ENCODE measurements at places on chromosomes 2 and 18.

GRCh38 chr2:18932853-18933252 lies 343.5 kb upstream of the NT5C1B start:
- DNase-seq, result no peak

DNA sequence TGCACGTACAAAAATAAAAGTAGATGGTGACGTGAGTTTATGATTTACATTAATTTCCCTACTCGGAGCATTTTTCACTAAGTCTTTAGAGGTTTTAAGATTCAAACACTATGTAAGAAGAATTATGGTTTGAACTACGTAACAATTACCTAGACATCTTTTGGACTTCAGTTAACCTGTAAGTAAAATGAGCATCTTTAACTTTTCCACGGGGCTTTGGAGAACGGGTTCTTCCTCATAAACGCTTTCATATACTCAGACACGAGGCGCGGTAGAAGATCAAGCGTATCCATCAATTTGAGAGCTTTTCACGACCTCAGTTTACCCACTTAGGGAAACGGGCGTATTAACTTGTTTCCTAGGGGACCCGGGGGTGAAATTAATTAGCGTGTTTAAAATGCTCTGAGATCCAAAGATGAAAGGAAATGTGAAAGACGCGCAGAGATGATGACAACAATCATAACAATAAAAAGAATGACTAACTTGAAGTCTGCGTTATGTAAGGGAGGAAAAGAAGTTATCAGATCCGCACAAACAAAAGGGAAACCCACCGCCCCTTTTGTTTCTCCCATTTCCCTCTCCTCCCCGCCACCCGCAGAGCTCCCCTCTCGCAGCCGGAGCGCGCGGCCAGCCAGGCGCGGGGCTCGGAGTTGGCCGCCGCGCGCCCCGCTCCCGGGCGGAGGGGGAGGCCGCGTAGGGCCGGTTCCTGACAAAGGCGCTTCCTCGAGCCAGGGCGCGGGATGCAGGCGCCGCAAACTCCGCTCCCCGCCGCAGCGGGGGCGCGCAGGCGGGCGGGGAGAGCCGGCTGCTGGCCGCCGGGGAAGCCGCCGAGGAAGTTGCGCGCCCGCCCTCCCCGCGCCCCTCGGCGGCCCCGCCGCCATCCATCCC lies 807 bp downstream of the PELI1 start:
- DNase-seq, result no peak

GRCh38 chr2:236946871-236947270 lies 138.8 kb upstream of the COPS8 start:
- DNase-seq, result no peak

GRCh38 chr2:134593519-134593918 lies 125.3 kb downstream of the TMEM163 start:
- DNase-seq, result no peak

DNA sequence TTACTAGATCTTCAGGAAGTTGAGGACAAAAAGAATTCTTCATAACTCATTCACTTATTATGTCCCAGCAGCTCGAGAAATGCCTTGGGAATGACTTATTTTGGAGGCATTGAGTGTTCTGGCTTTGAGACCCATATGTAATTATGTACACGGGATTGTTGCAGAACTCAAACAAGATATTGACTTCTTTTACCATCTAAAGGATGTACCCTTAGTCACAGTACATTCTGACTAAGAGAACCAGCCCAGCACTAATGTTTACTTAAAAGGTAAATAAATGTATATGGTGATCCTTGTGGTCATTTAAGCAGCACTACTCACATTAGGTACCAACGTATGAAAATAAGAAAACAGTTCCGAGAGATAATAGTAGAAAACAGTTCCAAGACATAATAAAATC lies 268.9 kb downstream of the ADCYAP1 start:
- DNase-seq, result no peak

DNA sequence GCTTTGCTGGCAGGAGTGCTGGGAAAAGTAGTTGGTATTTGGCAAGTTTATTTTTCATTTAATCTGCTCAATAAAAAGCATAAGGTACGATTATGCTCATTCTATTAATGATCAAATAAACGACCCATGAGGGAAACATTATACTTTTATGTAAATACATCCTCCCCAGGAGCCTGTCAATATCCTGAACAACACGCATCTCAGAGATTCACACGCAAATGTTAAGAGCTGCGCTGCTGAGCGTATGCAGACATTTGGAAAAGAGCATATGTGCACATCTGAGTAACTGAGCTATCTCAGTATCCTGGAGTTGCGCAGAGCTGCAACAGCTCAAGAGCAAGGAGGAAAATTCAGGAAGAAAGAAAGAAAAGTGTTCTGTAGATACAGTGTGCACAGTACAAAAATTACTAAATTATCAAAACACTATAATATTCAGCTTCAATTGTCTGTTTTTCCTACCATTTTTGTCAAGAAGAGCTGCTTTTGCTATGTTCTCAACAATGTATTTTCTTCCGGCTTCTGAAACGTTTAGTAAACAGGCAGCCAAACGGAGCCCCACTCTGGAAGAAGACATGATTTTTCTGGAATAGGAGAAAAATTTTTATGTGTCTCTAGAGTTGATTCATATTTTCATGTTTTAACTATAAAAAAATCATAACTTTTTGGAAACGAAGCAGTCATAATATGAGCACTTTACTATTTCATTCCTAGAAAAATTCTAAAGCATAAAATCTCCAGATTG lies 2.4 kb downstream of the FTCDNL1 start:
- DNase-seq, result no peak

DNA sequence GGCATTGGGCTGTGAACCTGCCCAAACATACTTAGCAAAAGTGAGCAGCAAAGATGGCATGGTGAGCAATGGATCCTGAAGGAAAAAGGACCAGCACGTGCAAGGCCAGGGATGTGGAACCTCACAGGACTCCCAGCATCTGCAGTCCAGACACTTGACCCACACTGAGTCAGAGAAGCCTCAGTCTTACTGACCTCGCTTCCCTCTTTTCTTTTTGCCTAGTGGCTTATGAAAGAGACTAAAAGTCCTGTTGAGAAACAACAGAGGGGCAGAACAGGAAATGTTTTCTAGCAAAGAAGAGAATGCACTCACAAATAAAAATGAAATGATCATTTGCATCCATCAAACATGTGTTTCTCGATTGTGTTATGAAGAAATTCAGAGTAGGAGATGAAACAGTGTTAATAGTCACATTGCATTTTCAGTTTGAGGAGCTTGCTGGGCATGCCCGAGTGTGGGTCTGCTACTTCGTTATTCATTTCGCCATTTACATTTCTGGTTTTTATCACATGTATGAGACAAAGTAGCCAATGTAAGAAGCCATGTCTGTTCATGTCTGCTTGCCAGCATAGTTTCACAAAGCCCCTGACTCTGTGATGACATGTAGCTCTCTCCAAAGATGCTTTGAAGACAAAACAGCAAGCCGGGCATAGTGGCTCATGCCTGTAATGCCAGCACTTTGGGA lies 118.4 kb downstream of the INO80D start:
- DNase-seq, result no peak

DNA sequence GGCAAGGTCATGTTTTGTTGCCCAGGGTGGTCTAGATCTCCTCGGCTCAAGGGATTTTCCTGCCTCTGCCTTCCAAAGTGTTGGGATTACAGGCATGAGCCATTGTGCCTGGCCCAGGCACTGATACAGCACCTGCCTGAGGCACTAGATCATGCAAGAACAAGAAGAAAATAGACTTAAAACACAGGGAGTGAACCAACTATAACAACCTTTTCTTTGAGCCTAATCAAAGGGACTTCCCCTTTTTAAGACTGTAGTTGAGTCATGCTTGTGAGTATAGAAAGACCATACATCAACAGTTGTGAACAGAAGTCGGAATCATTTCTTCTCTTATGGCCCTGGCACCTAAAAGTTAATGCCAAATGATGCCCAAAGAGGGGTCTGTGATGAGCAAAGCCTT lies 47.9 kb upstream of the MAPRE2 start:
- no peak for DNase-seq

GRCh38 chr2:124149571-124149970 lies 124.5 kb downstream of the CNTNAP5 start:
- no peak for DNase-seq

DNA sequence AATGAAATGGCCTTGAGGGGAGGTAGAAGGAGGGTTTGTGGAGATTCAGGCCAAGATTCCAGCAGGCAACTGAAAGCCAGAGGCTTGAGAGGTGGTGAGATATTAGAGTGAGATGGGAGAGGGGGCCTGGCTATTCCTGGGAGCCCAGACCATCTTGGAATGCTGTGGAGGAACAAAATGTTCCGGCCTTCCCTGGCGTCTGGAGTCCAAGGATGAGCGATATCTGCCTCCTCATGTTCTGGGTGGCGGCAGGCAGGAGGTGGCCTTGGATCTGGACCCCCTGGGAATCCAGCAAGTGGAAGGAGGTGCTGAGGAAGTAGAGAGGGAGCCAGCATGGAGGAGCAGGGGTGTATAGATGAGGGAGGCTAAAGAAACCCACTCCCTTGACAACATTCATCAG lies 335.9 kb downstream of the CYP26B1 start:
- DNase-seq, result no peak

DNA sequence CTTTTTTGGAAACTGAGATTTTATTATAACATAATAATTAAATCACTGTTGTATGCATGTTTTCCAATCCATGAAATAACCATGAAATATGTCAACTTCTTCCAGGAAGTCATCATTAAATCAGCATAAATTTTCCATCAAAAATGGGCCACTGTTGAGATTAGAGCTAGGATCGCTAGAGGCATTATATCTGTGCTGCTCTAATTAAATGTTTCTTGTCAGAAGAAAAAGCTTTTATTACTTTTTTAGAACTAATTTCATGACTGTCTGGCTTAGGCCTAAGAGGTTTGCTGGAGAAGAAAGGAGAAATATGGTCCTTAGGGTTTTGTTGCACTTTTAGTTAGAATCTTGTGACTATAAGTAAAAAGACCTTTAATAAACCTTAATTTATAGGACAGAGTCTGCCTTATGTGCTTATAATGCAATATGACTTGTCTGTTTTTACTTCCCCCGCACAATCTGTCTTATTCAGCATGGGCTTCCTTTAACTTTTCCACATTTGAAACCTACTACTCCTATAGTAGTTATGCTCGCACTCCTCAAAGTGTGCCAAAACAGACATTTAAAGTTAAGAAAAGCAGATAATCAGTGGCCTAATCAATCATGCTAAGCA lies 363.4 kb upstream of the GCFC2 start:
- no peak for DNase-seq

DNA sequence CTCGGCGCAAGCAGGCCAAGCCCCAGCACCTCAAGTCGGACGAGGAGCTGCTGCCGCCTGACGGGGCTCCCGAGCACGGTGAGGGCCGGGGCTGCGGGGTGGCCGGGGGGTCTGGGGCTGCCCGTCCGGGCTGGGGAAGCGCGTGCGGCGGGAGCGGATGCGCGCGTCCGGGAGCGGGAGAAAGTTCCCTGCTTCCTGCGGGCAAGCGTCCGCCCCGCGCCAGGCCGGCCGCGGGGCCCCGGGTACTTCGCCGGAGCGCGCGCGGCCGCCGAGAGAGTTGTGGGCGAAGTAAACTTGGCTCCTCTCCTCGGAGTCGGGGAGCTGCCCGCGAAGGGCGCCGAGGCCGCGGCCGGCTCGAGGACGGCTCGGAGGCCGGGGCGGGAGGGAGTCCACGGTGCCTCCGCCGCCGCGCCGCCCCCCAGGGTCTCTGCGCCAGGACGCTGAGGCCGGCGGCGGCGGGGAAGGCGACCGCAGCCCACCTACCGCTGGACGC lies 707 bp downstream of the SALL3 start:
- no peak for DNase-seq

DNA sequence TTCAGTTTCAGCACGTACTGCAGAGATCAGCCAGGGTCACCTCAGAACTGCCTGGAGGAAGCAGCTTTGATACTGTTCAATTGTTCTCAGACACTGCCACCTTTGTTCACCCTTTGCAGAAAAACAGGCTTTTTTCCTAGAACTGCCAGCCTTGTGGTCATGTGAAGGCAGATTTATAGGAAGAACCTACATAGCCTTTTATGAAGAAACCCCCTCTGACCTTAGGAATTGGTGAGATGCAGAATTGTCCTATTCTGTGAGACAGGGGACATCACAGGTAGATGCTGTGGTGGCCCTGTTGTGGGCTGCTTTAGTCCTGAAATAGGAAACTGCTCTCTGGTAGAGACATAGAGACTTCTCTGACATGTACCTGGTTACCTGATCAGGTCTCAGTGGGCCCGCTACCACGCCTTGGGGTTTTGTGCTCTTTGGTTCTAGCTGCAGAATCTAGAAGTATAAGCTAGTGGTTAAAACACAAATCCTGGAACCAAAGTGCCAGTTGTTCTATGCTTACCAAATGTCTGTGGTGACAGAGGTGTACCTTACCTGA lies 206.6 kb downstream of the AGPS start:
- DNase-seq, result no peak

- no peak for DNase-seq
These were observed 18.3 kb downstream of the ERBB4 start for GRCh38 chr2:212520340-212520739.

DNA sequence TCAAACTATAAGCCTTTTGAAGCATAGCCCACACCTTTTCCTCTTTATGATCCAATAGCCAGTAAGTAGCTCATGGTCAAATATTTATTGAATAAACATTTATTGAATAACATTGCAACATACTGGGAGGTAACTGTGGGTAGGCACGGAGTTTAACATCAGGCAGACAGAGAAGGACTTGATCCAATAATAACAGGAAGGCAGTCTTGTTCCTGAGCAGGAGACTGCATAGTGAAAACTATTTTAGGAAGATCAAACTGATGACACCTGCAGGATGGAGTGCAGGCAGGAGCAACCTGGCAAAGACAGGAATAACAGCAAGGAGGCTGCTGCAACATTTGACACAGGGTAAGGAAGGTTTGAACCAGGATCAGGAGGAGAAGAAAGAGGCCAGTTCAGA lies 3.1 kb upstream of the DCTN1 start:
- no peak for DNase-seq

GRCh38 chr2:169609264-169609663 lies 25.1 kb downstream of the PPIG start:
- DNase-seq, result no peak

- no peak for DNase-seq
These were observed 629.6 kb upstream of the VRK2 start for GRCh38 chr2:57417007-57417406.

GRCh38 chr2:143155661-143156060 lies 26.4 kb downstream of the ARHGAP15 start:
- no peak for DNase-seq

DNA sequence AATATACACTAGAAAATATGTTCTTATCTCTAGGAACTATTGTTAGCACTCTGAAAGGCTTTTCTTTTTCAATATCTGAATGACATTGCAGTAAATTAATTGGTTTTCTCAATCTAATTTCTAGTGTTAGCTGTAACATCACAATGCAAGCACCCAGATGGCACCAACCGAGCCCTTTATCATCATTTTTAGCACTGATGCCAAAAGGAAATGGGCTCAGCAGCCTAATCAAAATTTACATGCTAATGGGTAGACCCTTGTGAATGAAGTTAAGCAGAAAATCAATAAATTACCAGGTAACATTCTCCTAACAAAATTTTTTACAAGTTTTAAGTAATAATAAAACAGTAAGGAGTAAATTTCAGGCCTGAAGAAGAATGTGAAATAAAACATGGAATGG lies 53.5 kb upstream of the PGAP1 start:
- no peak for DNase-seq

- no peak for DNase-seq
These were observed 55.2 kb downstream of the KIF5C start for GRCh38 chr2:148930046-148930775.
